Bronchial epithelial cell (primary cell): ENCODE measurements at places on chromosomes 12 and 14. TPM values are rescaled to one million over a fixed set of nuclear protein-coding genes. Genes with fewer than 3 reads are reported as not detected.

DNA sequence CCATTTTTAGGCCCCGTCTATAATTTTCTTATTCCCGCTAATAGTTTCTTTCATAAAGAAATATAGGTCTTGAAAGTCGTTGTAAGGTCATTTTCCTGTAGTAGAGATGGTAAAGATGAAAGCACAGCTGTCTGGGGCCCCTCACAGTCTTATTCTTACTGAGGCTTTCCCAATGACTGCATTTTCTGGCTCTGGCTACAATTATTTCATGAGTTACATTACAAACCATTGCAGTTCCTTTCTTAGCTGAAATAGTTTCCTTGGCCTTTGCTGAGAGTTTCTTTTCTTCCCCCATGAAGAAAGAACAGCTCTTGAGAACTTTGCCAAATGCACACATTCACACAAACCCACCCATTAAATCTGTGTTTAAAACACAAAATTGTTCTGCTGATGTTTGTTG is 113.0 kb downstream of the DYRK2 start:
- DNase-seq = no peak

GRCh38 chr14:21300892-21301291 is 21.0 kb downstream of the RPGRIP1 start:
- DNase-seq = no peak

PKP2 gene
- total RNA-seq = 53.9 and 74.5 TPM in 2 replicates

DNA sequence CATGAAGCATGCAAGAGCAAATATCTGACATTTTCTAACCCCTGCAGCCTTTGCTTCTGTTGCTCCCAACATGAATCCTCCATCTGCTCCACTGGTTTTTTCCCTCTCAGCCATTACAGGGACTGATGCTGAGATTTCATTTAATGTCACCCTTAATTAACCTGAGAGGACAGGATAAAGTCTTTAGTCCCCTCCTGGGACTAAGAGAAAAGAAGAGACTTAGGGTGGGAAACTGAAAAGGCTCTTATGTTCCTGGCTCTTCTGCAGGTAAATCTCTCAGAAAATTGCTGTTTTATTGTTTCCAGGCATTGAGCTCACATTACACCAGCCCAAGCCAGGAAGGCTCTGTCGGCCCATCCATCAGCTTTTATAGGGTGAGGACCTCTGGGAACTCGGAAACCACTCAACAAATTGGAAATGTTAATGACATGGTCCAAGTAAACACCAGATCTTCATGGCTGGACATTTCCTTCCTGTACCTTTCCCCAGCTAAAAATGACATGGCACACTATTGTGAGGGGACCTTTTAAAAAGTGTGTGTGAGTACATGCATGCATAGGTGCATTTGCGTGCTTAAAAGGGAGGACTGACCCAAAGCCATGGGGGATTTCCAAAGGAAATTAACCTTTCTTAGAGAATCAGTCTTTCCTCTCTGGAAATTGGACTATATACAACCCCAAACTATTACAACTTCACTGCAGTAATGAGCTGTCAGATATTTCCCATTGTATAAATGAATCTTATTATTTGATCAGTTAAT is 408.1 kb upstream of the TMTC1 start:
- no peak for DNase-seq

DNA sequence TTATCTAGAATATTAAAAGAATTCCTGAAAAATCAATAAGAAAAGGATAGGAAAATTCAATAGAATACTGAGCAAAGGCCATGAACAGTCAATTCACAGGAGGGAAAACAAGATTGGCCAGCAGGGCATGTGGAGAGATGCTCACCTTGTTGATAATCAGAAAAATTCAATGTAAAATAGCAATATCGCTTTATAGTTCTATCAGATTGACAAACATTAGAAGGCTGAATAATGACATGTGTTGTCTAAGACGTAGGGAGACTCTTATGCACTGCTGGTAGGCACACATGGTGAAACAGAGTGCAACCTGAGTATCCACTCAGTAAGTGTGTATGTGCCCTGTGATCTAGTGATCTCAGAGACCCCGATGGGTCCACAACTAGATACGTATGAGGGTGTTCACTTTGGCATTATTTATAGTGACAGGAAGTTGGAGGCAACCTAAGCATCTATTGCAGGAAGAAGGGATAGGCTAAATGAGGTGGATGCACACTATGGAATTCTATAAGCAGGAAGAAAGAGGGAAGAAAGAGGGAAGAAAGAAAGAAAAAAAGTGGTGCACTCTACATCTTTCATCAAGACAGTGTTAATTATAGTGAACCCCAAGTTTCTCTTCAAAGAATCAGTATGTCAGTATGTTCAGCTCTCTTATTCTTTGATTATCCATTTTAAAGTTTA is 3.8 kb upstream of the ANKRD33 start:
- no peak for DNase-seq

- no peak for DNase-seq
Observed at GRCh38 chr12:108559748-108560147, 1.2 kb downstream of the SART3 start.

DNA sequence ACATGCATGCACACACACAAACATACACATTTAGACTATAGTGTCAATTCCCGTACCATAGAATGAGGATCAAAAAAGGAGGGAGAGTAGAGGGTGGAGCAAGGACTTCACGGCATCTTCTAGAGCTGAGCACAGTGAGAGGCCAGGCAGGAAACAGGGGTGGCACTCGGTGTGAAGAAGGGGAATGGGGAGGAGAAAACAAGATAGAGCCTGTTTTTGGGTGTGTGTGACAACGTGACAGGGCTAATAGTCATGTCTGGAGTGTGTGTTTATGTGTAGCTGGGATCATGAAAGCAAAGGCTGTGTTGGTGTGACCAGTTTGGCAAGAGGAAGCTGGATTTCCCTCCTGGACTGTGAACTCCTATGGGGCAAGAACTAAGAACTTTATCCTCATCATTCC is 9.9 kb upstream of the ACVR1B start:
- peak; percentile 98 for DNase-seq

DNA sequence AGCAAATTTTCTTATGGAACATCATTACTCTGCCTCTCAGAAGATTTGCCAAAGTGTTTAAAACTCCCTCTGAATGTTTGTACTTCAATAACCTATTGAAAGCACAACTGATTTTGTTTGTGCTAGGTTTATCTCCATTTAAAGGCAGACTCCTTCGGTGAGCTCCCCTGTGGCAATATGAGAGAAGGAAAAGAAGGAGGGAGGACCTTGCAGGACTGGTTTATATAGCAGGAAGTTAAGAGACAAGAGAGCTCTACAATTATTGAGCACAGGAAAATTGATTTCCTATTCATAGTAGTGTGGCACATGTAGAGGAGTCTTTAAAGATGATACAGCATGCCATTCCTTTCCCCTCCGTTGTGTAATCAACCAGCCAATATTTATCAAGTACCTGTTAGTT is 75.5 kb downstream of the PDE3A start:
- DNase-seq = no peak

DNA sequence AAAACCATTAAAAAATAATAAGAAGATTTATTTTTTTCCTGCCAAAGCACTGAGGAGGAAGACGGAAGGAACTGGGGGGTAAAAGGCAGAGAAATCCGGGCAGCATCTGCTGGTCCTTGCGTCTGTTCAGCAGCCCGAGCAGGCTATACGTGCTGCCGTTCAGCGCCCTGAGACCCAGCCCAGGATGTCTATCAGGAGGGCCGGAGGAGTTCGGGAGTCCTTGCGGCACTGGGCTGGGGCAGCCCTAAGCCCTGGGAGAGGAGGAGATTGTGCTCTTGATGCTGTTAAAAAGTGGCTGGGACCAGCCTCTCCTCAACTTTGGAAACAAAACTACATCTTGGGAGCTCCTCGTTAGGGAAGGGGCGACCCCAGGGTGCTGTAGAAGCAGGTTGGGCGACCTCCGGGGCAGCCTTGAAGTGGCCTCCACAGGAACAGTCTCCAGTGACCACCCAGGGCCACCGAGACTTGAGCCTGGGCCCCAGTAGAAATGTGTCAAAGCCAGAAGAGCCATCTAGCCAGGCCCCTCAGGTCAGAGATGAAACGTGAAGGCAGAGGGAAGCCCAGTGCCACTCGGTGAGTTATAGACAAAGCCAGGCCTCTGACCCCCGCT is 14.3 kb downstream of the PGF start:
- no peak for DNase-seq

DENND5B gene
- 2.6 and 4.7 TPM in 2 replicates for total RNA-seq

GRCh38 chr12:29610473-29611170 is 113.1 kb upstream of the OVCH1 start:
- DNase-seq = no peak

DNA sequence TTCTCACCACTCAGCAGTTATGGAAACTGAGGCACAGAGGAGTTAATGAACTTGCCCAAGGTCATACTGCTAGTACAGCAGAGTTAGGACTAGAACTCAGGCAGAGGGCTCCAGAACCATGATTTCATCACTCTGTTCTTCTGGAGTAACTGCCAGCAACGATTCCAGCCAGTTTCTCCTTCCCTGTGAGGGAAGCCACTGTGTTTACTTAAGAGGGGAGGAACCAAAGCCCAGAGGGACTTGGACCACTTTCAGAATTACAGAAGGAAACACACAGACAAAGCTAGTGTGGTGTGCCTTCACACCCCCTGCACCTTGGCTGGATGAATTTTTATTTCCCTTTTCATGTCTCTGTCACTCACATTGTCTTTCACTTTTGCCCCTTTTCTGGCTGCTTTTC is 398.2 kb downstream of the DPF3 start:
- DNase-seq = no peak

GRCh38 chr12:94207849-94208621 is 59.7 kb downstream of the PLXNC1 start:
- DNase-seq = peak; percentile 28

GRCh38 chr12:57738661-57739237 is at the start of gene AGAP2:
AGAP2 (minus strand) TSS chr12:57738742; CDS start chr12:57738246, 496 bp downstream.
- DNase-seq = no peak

LTBP2 gene
- 4.1 and 6.6 TPM in 2 replicates for total RNA-seq

- no peak for DNase-seq
Observed at GRCh38 chr12:107525719-107526554, 159.7 kb upstream of the PWP1 start.

TPH2 gene
- total RNA-seq = not detected in 2 replicates

- no peak for DNase-seq
Observed at GRCh38 chr12:58359084-58359483, 417.7 kb downstream of the ATP23 start.

DNA sequence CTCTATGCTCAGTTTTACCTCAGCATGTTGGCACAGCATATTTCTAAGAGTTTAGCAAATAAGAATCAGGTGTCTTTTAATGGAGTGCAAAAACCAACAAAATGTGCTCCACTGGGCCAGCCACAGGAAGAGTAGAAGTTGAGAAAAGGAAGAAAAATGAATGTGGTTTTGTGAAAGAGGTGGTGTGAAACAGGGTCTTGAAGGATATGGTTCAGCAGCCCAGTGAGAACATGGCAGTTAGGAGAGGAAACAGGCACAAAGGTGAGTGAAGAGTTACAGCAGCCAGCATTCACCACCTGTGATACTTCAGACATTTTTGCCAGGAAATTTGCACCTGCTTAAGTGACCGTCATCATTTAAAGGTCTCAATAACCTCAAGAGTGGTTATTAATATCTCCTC is 2.4 kb downstream of the STAB2 start:
- DNase-seq = no peak
